Right ventricle myocardium inferior (tissue), 1 donor: ENCODE measurements at places on chromosomes 12 and 14. TPM values are rescaled to one million over a fixed set of nuclear protein-coding genes. Genes with fewer than 3 reads are reported as not detected.

The TMEM119 gene
- 1.3 TPM for total RNA-seq

The NOS1 gene
- 0.11 TPM for total RNA-seq

The GPD1 gene
- total RNA-seq = 51.1 TPM

The STYK1 gene
- not detected for total RNA-seq

The LYZ gene
- 49.2 TPM for total RNA-seq

The VASH1 gene
- 14.4 TPM for total RNA-seq

The KRT3 gene
- not detected for total RNA-seq

The IQSEC3 gene
- total RNA-seq = 2.3 TPM

The CD27 gene
- not detected for total RNA-seq

The VRTN gene
- total RNA-seq = not detected

The NFE2 gene
- total RNA-seq = 1.1 TPM

The MUCL1 gene
- total RNA-seq = not detected

The KRT83 gene
- total RNA-seq = not detected

The MORN3 gene
- 0.11 TPM for total RNA-seq

The RPGRIP1 gene
- total RNA-seq = 0.60 TPM

The NUMB gene
- total RNA-seq = 39.8 TPM

The PPP1R36 gene
- not detected for total RNA-seq

The RASSF9 gene
- total RNA-seq = 6.2 TPM

The NEK9 gene
- total RNA-seq = 102 TPM

The WSCD2 gene
- total RNA-seq = 0.73 TPM

The MTRFR gene
- 8.1 TPM for total RNA-seq

The PMEL gene
- total RNA-seq = not detected

The PELI2 gene
- 3.2 TPM for total RNA-seq

The SERPINA9 gene
- total RNA-seq = not detected

The SMOC1 gene
- total RNA-seq = 1.2 TPM

The ANO2 gene
- 19.5 TPM for total RNA-seq

The SLC35F4 gene
- total RNA-seq = not detected

The KCNC2 gene
- total RNA-seq = not detected

The CACNA2D4 gene
- total RNA-seq = 1.1 TPM

The SIX6 gene
- total RNA-seq = not detected

The TNFAIP2 gene
- total RNA-seq = 56.5 TPM

The IAPP gene
- not detected for total RNA-seq

The CCDC175 gene
- total RNA-seq = not detected

The LAG3 gene
- 0.24 TPM for total RNA-seq

The ERG28 gene
- 6.5 TPM for total RNA-seq

The RNASE11 gene
- not detected for total RNA-seq

The GZMB gene
- total RNA-seq = 1.8 TPM

The MGAT4C gene
- total RNA-seq = 4.4 TPM

The SOAT2 gene
- total RNA-seq = not detected

The GARIN6 gene
- not detected for total RNA-seq

The ANKLE2 gene
- 24.9 TPM for total RNA-seq

The INHBC gene
- total RNA-seq = not detected

The ASCL1 gene
- not detected for total RNA-seq

The MAP1LC3B2 gene
- 3.5 TPM for total RNA-seq

The AICDA gene
- total RNA-seq = 0.08 TPM

The PIWIL1 gene
- not detected for total RNA-seq

The GDF3 gene
- not detected for total RNA-seq

The RNU4-1 gene
- 1,499 TPM for total RNA-seq

The CCDC38 gene
- not detected for total RNA-seq

The TOMM20L gene
- not detected for total RNA-seq

The GUCY2C gene
- not detected for total RNA-seq

The PYM1 gene
- 19.1 TPM for total RNA-seq

The GALNT9 gene
- total RNA-seq = not detected

The KRT86 gene
- total RNA-seq = not detected

The DTX1 gene
- total RNA-seq = 3.7 TPM

The KCNA5 gene
- 2.1 TPM for total RNA-seq

The ITPK1 gene
- total RNA-seq = 123 TPM

The IGFBP6 gene
- 54.3 TPM for total RNA-seq
